ENCODE measurements at places on chromosomes 11 and 22. TPM values are rescaled to one million over a fixed set of nuclear protein-coding genes. Genes with fewer than 3 reads are reported as not detected.

The TRIM48 gene
- total RNA-seq = not detected

The CCDC87 gene
- 2.0 TPM for total RNA-seq

The MIF gene
- 936 TPM for total RNA-seq

The ARHGAP42 gene
- total RNA-seq = 7.1 TPM

All from Panc1 (cell line).